ENCODE measurements at places on chromosomes 16 and 17.

DNA sequence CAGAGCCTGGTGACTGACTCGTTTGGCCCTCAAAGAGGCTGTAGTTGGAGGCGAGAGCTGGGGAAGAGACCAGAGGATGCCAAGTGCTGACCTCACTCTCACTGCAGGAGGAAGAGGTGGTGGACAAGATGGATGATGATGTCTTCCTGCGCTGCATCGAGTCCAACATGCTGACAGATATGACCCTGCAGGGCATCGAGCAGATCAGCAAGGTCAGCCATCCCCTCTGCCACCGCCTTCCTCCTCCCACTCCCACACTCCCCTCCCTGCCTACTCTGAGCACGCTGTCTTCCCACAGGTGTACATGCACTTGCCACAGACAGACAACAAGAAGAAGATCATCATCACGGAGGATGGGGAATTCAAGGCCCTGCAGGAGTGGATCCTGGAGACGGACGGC, 26.9 kb downstream of the POLR2A start:
- DNase-seq = no peak

GRCh38 chr16:86457501-86458148, 52.7 kb upstream of the FOXF1 start:
- DNase-seq = no peak

GRCh38 chr17:57619061-57619937, 125.8 kb downstream of the CCDC182 start:
- no peak for DNase-seq

GRCh38 chr17:63701456-63701820, 1.5 kb upstream of the LIMD2 start:
- DNase-seq = no peak

DNA sequence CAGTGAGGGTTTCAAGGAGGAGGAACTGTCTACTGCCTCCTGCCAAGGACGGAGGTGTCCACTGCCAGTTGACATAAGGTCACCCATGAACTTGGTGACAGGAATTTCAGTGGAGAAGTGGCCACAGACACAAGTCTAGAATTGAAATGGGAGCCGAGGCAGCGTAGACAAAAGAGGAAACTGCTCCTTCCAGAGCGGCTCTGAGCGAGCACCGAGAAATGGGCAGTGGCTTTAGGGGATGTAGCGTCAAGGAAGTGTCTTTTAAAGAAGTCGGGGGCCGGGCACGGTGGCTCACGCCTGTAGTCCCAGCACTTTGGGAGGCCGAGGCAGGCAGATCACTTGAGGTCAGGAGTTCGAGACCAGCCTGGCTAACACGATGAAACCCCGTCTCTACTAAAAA, 3.1 kb upstream of the SERPINF1 start:
- DNase-seq = no peak

GRCh38 chr17:12547831-12548230, 117.9 kb upstream of the MYOCD start:
- no peak for DNase-seq

GRCh38 chr17:78819402-78819801, 21.2 kb downstream of the USP36 start:
- no peak for DNase-seq

DNA sequence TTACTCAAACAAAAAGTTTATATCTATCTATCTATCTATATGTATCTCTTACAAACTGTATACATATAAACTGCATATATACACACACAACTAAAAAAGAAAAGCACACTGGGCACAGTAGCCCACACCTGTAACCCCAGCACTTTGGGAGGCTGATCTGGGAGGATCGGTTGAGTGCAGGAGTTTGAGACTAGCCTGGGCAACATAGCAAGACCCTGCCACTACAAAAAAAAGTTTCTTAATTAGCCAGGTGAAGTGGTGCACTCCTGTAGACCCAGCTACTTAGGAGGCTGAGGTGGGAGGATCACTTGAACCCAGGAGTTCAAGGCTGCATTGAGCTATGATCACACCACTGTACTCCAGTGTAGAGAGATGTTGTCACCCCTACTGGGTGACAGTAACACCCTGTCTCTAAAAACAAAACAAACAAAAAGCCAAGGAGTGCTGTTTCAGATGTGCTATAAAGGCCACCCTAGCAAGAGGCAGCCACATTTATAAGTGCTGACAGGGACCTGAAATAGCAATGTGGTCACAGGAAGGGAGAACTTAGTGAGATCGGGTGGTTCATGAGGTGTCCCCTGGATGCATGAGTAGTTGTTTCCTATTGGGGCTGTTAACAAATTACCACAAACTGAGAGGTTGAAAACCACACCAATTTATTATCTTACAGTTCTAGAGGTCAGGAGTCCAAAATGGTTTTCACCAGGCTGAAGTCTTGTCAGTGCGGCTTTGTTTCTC, 4.8 kb downstream of the CD2BP2 start:
- no peak for DNase-seq

DNA sequence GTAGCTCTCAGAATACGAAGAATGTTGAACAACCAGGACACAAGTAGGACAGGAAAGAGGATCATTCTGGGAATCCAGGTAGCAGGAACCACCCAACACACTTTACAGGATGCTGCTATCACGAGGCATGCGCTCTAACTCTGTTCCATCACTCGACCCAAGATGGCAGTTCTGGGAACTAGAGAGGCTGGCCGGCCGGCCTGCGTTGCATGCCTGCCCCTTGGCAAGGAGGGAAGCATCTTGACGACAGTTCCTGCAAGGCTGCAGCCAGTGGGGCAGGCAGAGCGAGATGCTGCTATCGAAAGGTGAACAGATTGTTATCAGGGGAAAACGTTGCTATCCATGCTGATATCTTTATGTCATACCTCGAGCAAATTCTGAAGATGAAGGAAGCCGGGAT, 19.2 kb upstream of the SLC46A1 start:
- DNase-seq = no peak

DNA sequence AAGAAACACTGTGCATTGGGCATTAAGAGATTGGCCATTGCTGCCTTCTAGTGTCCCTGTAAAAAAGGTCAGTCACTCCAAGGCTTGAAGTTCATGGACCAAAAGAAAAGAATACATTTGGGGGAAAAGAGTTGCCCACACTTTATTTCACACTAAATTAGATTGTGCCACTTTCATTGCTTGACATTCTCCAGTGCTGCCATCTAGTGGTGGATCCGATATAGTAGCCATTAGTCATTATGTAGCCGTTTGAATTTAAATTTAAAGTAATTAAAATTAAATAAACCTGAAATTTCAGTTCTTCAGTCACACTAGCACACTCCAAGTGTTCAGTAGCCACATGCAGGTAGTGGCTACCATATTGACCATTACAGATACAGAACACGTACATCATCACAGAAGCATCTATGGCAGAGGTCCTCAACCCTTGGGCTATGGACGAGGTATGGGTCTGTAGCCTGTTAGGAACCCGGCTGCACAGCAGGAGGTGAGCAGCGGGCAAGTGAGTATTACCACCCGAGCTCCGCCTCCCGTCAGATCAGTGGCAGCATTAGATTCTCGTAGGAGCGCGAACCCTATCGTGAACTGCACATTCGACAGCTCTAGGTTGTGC, 21.9 kb upstream of the CDH5 start:
- DNase-seq = no peak

- DNase-seq = peak; percentile 90
Measured at GRCh38 chr16:28538733-28539596, at the start of gene NUPR1. Gene NUPR1 (minus strand): TSS chr16:28538974. CDS start chr16:28538907, 67 bp downstream.

- DNase-seq = no peak
Measured at GRCh38 chr17:78395155-78395554, 16.7 kb downstream of the PGS1 start.
